GM20000 (cell line): ENCODE measurements at places on chromosomes 13 and 19.

- DNase-seq = no peak
Measured at GRCh38 chr13:46403851-46404732, 17.0 kb upstream of the RUBCNL start.

- no peak for DNase-seq
Measured at GRCh38 chr13:44400736-44401135, 27.1 kb downstream of the SERP2 start.

GRCh38 chr19:39398297-39398864, 7.2 kb downstream of the MED29 start:
- DNase-seq = no peak

DNA sequence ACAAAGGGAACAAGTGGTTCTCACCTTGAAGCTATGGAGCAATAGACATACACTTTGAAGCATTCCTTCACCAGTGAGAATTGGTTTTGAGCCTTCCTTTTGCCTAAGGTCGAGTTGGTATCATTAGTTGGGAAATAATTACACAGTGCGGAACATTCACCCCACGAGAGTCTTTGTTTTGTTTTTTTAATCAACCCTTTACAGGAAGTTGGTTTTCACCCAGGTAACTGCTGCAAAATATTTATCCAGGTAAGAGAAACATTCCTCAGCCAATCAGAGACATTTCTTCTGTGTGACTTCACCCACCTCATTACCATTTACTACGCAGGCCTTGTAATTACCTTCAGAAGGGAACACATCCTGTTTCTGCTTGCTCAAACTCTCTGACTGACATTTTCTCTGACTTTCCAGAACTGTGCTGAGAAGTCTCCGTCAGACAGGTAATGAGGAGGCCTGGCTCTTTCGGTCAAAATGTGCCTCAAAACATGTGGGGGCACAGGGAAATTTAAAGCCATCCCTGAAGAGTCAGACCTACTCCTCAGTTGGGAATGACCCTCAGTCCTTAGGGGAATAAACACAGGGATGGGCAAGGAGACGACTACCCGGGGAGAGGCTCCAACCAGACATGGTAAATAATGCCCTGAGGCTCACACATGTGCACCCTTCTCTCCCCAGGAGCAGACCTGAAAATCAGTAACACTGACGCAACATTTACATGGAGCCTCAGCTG, 22.7 kb upstream of the SERP2 start:
- DNase-seq = no peak

DNA sequence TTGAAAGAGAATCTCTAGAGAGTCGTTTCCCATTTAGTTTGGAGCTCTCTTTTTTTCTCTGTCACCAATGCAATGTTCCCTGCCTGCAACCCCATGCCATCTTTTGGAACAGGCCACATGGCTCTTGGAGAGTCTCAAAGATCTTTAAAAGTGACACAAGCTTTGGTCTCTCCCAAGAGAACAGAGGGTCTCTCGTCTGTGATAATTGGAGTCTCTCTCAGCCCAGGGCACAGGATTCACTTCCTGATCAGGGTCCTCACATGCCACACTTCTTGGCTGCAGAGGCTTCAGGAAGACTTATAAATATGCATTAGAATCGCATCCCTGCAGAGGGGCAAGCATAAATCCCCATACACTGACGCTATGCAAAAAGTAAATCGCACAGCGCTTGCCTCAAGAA, 240.5 kb downstream of the IRS2 start:
- DNase-seq = no peak

DNA sequence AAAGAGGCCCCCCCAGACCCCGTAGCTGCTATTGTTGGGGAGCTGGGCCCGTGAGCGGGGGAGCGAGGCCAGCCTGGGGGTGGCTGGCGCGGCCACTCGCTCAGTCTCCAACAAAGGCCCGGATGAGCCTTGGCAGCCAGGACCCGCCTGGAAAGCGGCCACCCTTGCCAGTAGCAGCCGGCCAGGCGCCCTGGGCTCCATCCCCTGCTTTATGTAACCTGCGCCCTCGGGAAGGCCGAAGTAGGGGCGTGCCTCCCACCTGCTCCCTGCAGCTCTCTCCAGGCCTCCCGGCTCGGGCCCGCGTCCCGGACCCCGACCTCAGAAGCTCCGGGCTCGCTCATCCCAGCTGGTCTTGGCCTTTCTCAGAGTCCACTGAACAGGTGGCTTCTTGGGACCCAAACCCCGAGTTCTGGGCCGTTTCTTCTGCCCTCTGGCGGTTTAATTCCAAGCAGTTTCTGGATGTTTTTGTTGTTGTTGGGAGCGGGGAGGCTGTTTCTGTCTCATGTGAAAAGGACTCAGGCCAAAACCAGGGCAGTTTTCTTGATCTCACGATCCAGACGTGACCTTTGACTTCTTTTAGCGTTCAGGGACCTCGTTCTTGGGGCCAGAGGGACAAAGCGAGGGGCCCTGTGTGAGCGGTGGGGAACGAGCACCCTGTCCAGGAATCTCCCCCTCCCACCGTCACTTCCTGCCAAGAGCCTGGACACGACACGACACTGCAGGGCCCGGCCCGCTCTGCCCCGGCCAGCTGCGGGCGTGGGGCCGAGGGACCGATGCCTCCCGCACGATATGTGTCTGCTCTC, 1.2 kb downstream of the CDC34 start:
- peak; percentile 74 for DNase-seq

DNA sequence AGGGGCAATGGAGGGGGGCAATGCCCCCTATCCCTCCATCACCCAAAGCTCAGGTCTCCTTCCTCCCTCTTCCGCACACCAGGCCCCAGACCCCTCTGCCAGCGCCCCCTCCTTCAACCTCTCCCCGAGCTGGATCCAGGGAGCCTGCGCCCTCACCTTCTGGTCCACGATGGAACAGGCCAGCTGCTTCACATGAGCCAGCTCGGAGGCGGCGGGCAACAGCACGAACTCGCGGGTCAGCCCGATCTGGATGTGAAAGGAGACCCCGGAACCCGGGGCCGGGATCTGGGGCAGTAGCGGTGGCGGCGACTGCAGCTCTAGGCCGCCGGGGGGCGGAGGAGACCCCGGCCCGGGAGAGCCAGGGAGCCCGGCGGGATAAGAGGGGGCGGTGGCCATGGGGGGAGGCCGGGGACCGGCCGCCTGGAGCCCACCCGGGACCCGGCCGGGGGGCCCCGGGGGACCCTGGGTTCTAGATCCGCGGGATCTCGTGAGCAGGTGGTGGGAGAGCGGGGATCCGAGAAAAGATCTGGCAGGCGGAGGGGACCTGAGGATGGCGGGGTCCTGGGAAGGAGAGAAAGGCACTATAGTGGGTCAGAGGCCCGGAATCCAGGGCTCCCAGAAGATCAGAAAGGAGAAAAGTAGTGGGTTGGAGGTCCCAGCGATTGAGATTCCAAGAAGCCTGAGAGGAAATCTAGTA, 791 bp downstream of the PRKD2 start:
- DNase-seq = no peak

DNA sequence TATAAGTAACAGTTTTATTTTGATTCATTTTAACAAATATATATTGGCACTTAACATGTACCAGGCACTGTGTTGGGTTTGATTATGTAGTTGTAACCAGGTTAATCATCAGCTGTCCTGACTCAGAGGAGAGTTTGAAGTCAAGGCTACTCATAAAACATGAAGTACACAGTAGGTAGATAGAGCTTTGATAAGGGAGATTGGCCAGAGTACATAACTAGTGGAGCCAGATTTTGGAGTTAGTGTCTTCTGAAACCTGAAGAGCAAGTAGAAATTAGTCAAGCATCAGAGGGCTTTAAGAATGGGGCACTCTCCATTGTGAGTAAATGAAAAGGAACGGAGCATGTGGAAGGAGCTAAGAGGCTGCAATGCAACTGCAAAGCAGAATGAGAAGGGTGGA, 333.9 kb downstream of the RFC3 start:
- no peak for DNase-seq

- no peak for DNase-seq
Measured at GRCh38 chr13:107642831-107643230, 572.5 kb downstream of the LIG4 start.

- no peak for DNase-seq
Measured at GRCh38 chr19:2550431-2551171, 74.7 kb downstream of the GADD45B start.

DNA sequence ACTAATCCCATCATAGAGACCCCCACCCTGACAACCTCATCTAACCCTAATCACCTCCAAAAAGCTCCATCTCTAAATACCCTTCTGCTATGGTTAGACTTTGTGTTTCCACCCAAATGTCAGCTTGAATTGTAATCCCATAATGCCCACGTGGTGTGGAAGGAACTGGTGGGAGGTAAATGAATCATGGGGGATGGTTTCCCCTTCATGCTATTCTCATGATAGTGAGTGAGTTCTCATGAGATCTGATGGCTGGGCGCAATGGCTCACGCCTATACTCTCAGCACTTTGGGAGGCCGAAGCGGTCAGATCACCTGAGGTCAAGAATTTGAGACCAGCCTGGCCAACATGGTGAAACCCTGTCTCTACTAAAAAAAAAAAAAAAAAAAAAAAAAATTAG, 2.6 kb downstream of the VMAC start:
- no peak for DNase-seq

DNA sequence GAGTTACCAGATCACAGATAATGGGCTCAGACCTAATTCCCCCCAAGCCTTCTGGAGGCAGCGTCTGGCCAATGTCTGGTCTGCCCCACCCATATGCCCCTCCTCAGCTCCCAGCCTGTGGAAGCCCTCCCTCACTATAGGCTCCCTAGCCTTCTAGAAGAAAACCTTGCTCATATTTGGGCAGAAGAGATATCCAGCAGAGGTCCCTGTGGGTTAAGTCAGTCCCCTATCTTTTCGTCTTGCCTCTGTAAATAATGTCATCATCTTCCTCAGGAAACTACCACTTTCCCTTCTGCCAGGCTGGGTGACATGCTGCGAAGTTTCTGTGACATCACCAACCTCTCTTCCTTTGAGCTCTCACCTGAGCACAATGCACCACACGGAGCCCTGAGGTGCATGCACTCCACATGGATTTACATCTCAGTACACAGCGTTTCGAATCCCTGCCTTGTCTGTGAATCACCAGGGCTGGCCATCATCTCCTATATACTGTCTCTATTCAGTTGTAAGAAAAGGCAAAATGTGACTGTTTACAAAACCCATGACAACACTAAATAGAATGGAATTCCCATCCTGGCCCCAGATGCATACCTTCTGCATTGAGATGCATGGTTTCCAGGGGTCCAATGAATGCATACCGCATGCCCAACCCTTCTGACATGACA, 112.8 kb downstream of the CRYL1 start:
- no peak for DNase-seq

DNA sequence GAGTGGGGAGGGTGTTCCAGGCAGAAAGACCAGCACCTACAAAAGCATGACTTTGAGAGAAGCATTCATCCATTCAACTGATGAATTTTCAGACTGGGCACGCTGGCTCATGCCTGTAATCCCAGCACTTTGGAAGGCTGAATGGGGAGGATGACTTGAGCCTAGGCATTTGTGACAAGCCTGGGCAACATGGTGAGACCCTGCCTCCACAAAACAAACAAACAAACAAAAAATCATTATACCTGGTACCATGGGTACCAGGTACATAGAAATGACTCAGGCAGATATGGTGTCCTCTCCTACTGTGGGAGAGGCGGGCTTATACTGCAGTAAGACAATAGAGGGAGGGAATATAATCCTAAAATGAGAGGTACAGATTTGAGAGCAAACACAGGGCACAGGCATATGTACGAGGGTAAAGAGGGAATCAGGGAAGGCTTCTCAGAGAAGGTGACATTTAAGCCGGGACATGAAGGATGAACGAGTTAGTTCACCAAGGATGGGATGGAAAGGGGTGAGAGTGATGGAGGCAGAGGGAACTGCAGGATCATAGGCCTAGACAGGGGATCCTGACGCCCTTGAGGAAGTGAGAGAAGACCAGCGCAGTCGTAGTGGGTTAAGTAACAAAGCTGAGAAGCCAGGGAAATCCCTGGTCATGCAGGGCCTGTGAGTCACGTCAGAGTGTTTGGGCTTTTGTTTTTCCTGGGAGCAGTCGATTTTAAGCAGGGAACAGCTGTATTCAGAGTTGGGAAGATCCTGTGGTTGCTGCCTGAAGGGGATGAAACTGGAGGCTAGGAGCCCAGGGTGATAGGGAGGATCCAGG, 2.9 kb downstream of the CYP2S1 start:
- peak; percentile 74 for DNase-seq

- DNase-seq = peak; percentile 23
Measured at GRCh38 chr19:56098731-56099568, 22.1 kb downstream of the ZNF787 start.

GRCh38 chr13:22735011-22735995, 445.5 kb upstream of the SGCG start:
- no peak for DNase-seq

DNA sequence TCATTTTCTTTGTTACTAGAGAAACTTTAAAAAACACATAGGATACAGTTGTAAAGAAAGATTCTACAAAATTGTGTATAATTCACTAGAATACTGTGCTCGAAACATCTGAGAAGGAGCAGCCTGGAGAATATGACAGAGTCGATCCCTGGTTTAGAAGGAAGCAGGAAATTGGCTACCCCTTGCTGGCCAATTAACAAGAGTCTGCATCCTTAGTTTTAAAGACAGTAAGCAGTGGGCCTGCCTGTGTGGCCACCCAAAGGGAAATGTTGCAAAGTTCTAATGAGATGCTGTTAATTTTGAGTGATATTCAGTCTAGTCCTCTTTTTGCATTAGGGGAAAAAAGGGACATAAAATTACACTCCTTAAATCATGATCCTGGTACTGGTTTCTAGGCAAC, 988.6 kb downstream of the PCDH17 start:
- no peak for DNase-seq

DNA sequence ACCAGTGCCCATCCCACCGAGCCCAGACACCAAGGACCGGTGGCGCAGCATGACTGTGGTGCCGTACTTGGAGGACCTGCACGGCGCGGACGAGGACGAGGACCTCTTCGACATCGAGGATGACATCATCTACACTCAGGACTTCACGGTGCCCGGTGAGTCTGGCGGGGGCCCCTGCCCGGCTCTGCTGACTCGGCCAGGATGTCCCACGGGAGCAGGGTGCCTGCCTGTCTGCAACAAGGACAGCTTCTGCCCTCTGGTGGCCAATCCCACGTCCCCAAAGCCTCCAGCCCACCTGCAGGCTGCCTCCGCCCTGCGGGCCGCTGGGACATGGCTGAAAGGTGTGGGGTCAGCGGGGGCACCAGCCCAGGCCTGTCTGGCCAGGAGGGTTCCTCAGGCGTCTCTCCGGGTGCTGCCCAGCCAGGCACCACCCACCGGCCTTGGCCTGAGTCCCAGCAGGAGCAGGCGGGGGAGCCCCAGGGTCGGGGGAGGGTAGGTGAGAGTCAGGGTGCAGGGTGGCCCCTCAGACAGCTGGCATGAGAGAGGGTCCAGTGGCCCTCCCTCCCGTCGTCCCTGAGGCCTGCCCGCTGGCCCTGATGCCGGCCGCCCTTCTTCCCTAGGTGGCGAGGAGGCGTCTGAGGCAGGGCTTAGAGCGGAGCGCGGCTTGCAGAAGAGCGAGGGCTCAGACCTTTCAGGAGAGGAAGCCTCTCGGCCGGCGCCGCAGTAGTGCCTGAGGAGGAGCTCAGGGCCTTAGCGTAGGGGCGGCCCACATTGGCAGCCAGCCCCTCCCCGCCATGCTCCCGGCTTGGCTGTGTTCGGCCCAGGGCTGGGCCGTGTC, 14.6 kb downstream of the CBARP start:
- DNase-seq = peak; percentile 79

- DNase-seq = no peak
Measured at GRCh38 chr19:58476498-58477015, 405 bp downstream of the ZNF446 start.
